A549 treated with GW870086 at 1 μM for 4 hours (cell line): ENCODE measurements at places on chromosomes 7 and 10. TPM values are rescaled to one million over a fixed set of nuclear protein-coding genes. Genes with fewer than 3 reads are reported as not detected.

Gene ABCB1
- 0.12 to 0.22 TPM (median 0.13 TPM) in 3 of 5 replicates, not detected in the others for total RNA-seq

Gene ICA1
- 0.74 to 1.4 TPM (median 1.1 TPM) in 5 replicates for total RNA-seq

Gene MACROH2A2
- 23.6 to 29.7 TPM (median 27.0 TPM) in 5 replicates for total RNA-seq

Gene LLCFC1
- total RNA-seq, result not detected in 5 replicates

Gene PARD3
- 57.2 to 69.5 TPM (median 64.4 TPM) in 5 replicates for total RNA-seq

Gene COL26A1
- 0.36 to 0.83 TPM (median 0.60 TPM) in 5 replicates for total RNA-seq

Gene EIF5AL1
- 1.8 to 3.7 TPM (median 2.0 TPM) in 5 replicates for total RNA-seq

Gene NPFFR1
- total RNA-seq, result 0.05 TPM in 1 of 5 replicates, not detected in the others

Gene HTR5A
- total RNA-seq, result not detected in 5 replicates

Gene CNPY1
- total RNA-seq, result not detected in 5 replicates

Gene C10orf53
- not detected in 5 replicates for total RNA-seq

Gene GPR22
- total RNA-seq, result not detected in 5 replicates

Gene UNCX
- total RNA-seq, result not detected in 5 replicates

Gene LGI1
- total RNA-seq, result not detected in 5 replicates

Gene ARHGAP22
- 2.9 to 4.8 TPM (median 4.3 TPM) in 5 replicates for total RNA-seq

Gene CTAGE4
- not detected in 5 replicates for total RNA-seq

Gene USP6NL
- 10.4 to 14.0 TPM (median 12.5 TPM) in 5 replicates for total RNA-seq

Gene PRSS1
- not detected in 5 replicates for total RNA-seq

Gene KCNIP2
- 0.79 to 0.95 TPM (median 0.81 TPM) in 4 of 5 replicates, not detected in the other for total RNA-seq

Gene ZNF722
- not detected in 5 replicates for total RNA-seq

Gene SPDYE5
- total RNA-seq, result not detected in 5 replicates

Gene SYCE1
- not detected in 5 replicates for total RNA-seq

Gene PMS2
- 9.8 to 14.5 TPM (median 12.9 TPM) in 5 replicates for total RNA-seq

Gene CPN1
- 0.08 to 0.42 TPM (median 0.20 TPM) in 5 replicates for total RNA-seq

Gene TASOR2
- total RNA-seq, result 22.1 to 39.4 TPM (median 35.8 TPM) in 5 replicates

Gene PCLO
- 0.88 to 1.4 TPM (median 1.1 TPM) in 5 replicates for total RNA-seq

Gene DRGX
- 0.05 TPM in 1 of 5 replicates, not detected in the others for total RNA-seq

Gene TMEM184A
- 6.7 to 13.2 TPM (median 9.5 TPM) in 5 replicates for total RNA-seq

Gene ZC3HAV1L
- total RNA-seq, result 3.9 to 8.6 TPM (median 7.4 TPM) in 5 replicates

Gene AKR1B1
- total RNA-seq, result 2,159 to 2,676 TPM (median 2,540 TPM) in 5 replicates

Gene DEPP1
- total RNA-seq, result 1.3 to 1.7 TPM (median 1.4 TPM) in 5 replicates

Gene FEZF1
- total RNA-seq, result not detected in 5 replicates

Gene FUOM
- 14.1 to 16.7 TPM (median 15.8 TPM) in 5 replicates for total RNA-seq

Gene CAV1
- 490 to 569 TPM (median 549 TPM) in 5 replicates for total RNA-seq

Gene CHCHD3
- total RNA-seq, result 74.2 to 85.0 TPM (median 76.2 TPM) in 5 replicates

Gene GIMAP5
- total RNA-seq, result 0.14 TPM in 1 of 5 replicates, not detected in the others

Gene TAF5
- total RNA-seq, result 2.4 to 3.6 TPM (median 3.2 TPM) in 5 replicates

Gene SLC39A12
- not detected in 5 replicates for total RNA-seq

Gene IKZF1
- total RNA-seq, result not detected in 5 replicates

Gene CPVL
- total RNA-seq, result 0.21 to 0.55 TPM (median 0.44 TPM) in 4 of 5 replicates, not detected in the other

Gene CFAP70
- total RNA-seq, result 0.10 to 0.21 TPM (median 0.14 TPM) in 5 replicates

Gene FXYD4
- total RNA-seq, result not detected in 5 replicates

Gene CFAP46
- 1.4 to 1.8 TPM (median 1.5 TPM) in 5 replicates for total RNA-seq

Gene RASA4
- total RNA-seq, result 1.5 to 2.5 TPM (median 1.7 TPM) in 5 replicates

Gene TCERG1L
- total RNA-seq, result not detected in 5 replicates

Gene EFCAB10
- total RNA-seq, result 2.2 to 3.1 TPM (median 3.0 TPM) in 5 replicates

Gene SNCG
- total RNA-seq, result 10.0 to 15.0 TPM (median 13.9 TPM) in 5 replicates

Gene OR13A1
- not detected in 5 replicates for total RNA-seq

Gene SGCE
- 47.9 to 55.9 TPM (median 50.2 TPM) in 5 replicates for total RNA-seq

Gene GPR37
- total RNA-seq, result 0.34 to 0.74 TPM (median 0.64 TPM) in 5 replicates
